ENCODE measurements at places on chromosomes 6 and 20.

DNA sequence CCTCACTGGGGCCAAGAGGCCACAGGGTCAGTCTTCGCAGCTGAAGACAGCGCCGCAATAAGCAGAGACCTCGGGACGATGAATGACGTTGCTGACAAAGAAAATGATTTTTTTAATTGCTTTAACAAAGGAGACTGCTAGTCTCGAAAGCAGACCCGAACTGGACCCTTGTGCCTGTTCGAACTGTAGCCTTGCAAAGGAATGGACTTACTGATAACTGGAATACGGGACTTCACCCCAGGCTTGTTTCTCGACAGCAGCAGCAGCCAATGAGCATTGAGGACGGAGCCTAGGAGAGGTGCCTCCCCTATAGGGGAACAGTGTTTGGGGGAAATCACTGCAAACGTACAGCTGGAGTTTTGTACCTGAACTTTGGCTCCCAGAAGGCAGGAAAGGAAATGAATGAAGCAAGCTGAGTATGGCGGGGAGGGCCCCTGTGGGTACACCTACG is 1.3 kb upstream of the TAF4 start:
- no peak for DNase-seq

DNA sequence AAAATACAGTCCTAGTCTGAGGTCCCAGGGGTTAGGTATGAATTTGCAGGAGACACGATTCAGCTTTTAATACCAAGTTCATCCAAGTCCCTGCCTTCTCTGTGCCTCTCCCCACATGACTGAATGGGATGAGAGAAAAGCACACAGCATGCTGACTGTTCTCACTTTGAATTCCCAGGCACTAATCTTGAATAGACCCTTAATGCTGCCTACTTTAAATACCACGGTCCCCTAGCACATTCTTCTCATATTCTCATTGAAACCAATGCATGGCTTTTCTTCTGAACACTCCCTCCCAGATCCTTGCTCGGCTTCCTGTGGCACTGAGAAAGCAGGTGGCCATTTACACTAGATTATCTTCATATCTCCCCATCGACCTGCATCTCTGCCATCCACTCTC is 30.1 kb upstream of the SCAF8 start:
- no peak for DNase-seq

DNA sequence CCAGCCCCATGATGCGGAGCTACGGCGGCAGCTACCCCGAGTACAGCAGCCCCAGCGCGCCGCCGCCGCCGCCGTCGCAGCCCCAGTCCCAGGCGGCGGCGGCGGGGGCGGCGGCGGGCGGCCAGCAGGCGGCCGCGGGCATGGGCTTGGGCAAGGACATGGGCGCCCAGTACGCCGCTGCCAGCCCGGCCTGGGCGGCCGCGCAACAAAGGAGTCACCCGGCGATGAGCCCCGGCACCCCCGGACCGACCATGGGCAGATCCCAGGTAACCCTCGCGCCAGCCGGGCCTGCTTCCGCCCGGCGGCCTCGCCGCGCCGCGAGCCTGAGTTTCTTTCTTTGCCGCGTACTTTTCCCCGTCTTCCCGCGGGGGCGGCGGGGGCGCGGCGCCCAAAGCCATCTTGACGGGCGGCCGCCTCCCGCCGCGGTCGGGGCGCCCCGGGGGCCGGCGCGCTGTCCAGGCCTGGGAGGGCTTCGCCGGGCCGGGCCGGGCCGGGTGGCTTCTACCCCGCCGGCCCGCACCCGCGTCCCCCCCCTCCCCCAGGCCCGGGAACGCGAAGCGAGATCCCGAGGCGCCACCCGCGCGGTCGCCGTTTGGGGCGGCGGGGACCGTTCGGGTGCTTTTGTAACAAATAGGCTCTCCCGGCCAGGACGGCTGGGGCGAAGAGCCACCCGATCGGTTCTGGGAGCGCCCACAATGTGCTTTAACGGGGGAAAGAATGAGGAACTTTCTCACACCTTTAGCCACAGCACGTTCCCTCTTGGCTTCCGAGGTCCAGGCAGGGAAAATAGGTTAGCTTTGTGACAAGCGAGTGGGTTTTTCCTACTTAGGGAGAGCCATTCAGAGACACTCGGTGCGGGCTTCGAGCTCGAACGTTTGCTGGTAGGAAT is 2.3 kb downstream of the ARID1B start:
- no peak for DNase-seq

DNA sequence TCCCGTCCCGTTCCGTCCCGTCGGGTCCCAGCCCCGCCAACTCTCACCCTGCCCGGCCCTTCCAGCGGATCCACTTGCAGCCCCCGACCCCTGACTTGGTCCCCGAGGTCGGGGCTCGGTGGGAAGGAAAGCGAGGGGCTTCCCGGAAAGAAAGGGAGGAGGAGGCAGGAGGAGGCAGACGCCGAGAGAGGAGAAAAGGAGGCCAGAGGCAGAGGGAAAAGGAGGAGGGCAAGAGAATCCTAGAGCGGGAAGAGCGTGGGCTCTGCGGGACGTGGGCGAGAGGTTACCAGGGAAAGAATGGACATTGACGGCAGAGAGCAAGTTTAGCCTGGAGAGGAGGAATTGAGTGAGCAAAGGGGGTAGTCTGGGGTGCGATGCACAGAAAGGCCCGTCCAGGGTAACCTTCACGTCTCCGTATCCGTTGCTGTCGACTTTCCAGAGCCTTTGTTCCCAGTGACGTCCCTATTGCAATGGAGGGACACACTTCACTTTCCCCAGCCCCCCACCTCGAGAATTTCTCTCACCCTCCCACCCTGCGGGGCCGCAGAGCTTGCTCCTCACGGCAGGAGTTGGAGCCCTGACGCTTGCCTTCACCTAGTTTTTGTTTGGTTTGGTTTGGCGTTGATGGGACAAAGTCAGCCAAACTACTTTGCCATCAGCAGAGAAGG is 477 bp upstream of the MOXD1 start:
- no peak for DNase-seq

DNA sequence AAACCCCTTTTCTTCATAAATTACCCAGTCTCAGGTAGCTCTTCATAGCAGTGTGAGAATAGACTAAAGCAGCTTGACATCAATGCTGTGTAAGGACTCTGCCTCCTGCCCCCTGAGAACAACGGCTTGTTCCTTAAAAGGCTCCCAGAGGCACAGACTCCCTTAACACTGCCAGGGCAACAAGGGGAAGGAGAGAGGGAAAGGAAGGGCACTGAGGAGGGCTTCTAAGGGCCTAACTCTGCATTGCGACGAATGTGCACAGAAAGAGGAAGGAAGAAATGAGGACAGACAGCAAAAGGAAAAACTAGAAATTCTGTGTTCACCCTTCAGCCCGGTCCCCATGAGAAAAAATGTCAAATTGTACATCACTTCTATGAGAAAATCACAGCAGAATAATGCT is 74.0 kb downstream of the AGPAT4 start:
- DNase-seq, result no peak

- DNase-seq, result no peak
These were observed 32.8 kb downstream of the DYNLT1 start for GRCh38 chr6:158611541-158612370.

DNA sequence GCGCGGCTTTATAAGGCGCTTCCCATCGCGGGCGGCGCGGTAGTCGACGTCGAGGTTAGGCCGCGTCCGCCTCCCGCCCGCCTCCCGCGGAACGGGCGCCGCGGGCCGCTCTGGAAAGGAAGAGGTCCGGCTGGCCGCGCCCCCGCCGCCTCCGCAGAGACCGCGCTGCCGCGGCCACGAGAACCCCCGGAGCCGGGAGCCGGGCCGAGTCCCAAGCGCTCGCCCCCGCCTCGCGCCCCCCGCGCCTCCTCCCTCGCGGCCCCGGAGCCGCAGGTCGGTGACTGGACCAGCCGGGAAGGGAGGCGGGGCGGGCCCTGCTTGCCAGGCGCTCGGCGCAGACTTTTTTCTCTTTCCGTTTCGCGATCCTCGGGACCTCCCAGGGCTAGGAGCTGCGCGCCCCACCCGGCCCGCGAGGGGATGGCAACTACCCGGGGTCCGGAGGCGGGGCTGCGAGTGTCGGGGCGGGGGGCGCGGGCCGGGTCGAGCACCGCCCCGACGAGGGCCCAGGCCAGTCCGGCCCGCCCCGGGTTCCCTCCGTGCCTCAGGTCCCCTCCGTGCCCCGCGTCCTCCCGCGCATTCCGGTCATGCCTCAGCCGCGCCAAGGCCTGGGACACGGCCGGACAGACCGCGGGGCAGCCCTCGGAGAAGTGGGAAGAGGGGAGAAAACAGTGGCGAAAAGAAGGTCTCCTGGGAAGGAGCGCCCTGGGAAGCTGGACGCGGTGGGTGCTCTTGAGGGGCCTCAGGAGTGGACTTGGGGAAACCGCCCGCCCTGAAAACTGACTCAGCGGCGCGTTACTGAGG is 417 bp upstream of the PXDC1 start:
- DNase-seq, result no peak

DNA sequence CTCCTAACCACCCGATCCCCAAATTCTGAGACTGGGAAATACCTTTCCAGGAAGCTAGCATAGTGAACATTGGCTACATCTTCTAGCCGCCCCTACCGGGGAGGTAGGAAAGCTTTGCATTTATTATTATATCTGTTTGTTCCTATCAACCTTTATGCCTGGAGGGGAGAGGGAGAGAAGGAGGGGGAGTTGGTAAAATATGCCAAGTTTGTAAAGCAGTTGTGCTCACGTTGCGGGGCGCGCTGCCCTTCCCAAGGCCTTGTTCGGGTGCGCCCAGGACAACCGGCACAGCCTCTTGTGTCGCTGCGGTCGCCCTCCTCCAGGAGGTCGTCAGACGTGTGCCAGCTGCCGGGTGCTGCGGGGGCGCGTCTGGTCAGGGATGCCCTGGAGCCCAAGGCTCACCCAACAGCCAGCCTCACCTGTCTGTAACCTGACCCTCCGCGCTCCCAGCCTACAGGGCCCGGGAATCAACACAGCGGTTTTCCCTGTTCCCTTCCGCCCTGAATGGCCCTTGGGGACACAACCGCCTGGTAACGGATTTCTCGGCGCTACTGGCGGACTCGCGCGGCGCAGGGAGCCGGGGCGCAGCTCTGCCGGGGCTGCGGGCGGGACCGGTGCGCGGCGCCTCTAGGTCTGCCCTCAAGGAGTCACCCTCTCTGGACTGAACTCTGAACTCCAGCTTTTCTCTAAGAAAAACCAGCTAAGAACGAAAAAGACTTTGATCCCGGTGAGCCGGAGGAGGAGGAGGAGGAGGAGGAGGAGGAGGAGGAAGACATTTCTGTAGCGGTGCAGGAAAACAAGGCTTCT is 1.1 kb upstream of the OVOL2 start:
- peak; percentile 69 for DNase-seq

- no peak for DNase-seq
These were observed 91.8 kb downstream of the MAN1A1 start for GRCh38 chr6:119257726-119258125.

GRCh38 chr20:9996944-9997343 is 37.8 kb upstream of the ANKEF1 start:
- no peak for DNase-seq

- DNase-seq, result no peak
These were observed 10.4 kb upstream of the NOL7 start for GRCh38 chr6:13604546-13605416.

GRCh38 chr6:11236915-11237314 is 4.4 kb upstream of the NEDD9 start:
- no peak for DNase-seq

DNA sequence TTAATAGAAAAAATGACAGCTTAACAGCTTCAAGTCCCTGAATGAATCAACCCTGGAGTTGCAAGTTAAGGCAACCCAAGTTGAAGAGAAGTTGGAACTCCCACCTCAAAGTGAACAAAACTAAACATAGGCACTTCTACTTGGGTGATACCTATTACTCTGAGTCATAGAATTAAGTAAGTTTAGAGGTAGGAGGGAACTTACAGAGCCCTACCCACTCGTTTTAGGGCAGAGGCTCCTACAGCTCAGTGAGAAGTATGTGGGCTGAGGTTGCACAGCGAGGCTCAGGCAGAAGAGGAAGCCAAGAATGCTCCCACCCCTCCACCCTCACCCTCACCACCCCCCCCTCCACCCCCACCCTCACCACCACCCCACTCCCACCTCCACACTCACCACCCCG is 42.2 kb downstream of the NFATC2 start:
- DNase-seq, result no peak

All from NCI-H1092 (cell line).